ENCODE measurements at places on chromosomes 1 and 21. TPM values are rescaled to one million over a fixed set of nuclear protein-coding genes. Genes with fewer than 3 reads are reported as not detected.

The MAP3K7CL gene
- 10.9 TPM for total RNA-seq

The ERG gene
- 223 TPM for total RNA-seq

The B3GALT6 gene
- 24.6 TPM for total RNA-seq

The CFHR2 gene
- not detected for total RNA-seq

The PTGS2 gene
- 24.1 TPM for total RNA-seq

The SPRR1B gene
- not detected for total RNA-seq

The ZFP69B gene
- total RNA-seq, result 3.4 TPM

The CCDC185 gene
- not detected for total RNA-seq

The S100PBP gene
- 36.9 TPM for total RNA-seq

The PTPRU gene
- 2.6 TPM for total RNA-seq

The LRRC8D gene
- total RNA-seq, result 37.7 TPM

The OR2L5 gene
- not detected for total RNA-seq

The MOB3C gene
- total RNA-seq, result 6.5 TPM

The MRPL9 gene
- 112 TPM for total RNA-seq

The LCE1E gene
- total RNA-seq, result not detected

The IRF6 gene
- 42.0 TPM for total RNA-seq

The ASCL5 gene
- total RNA-seq, result not detected

The PGLYRP3 gene
- not detected for total RNA-seq

The LTN1 gene
- total RNA-seq, result 21.5 TPM

The S100A12 gene
- total RNA-seq, result not detected

The ECE1 gene
- 496 TPM for total RNA-seq

The S100B gene
- total RNA-seq, result not detected
